ENCODE measurements at places on chromosomes 7 and 10.

DNA sequence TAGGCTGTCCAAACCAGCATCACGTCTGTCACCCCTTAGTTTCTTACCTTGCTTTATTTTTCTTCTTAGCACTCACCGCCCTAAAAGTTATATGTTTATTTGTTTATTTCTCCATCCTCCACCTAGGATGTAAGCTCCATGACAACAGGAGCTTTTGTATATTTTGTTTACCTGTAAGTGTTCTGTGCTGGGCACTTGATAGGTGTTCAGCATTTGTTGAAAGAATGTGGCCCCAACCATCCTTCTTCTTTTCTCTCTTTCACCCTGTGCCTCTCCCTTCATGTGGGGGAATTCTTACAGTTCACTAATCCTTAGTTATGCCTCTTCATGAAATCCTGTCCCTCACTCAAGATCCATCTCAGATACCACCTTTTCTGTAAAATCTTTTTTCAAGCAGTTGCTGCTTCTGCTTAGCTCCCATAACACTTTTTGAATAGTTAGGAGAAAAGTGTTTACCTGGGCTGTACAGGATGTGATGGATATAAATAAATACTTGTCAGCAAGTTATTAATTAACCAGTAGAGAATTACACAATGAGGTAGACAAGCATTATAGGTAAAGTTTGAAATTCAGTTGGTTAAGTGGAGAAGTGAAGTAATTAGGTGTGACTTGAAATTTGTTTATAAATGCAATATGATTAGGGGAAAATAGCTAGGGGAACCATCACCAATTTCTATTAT is 9.7 kb downstream of the AHR start:
- no peak for DNase-seq

GRCh38 chr7:120991581-120991980 is 3.1 kb downstream of the CPED1 start:
- DNase-seq = no peak

DNA sequence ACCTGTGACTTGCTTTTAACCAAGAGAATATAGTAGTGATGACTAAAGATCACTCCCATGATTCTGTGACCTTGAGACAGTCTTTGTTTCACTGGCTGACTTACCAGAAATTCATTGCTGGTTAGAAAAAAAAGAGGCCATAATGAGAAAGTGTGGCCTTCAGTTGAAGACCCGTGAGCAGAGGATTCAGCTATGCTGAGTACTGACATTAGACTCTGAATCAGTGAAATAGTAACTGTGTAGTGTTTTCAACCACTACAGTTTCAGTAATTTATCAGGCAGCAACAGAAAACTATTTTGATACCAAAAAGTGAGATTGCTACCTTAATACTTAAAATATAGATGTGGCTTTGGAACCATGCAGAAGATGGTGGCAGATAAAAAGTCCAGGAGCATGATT is 298.0 kb upstream of the KCND2 start:
- DNase-seq = no peak

DNA sequence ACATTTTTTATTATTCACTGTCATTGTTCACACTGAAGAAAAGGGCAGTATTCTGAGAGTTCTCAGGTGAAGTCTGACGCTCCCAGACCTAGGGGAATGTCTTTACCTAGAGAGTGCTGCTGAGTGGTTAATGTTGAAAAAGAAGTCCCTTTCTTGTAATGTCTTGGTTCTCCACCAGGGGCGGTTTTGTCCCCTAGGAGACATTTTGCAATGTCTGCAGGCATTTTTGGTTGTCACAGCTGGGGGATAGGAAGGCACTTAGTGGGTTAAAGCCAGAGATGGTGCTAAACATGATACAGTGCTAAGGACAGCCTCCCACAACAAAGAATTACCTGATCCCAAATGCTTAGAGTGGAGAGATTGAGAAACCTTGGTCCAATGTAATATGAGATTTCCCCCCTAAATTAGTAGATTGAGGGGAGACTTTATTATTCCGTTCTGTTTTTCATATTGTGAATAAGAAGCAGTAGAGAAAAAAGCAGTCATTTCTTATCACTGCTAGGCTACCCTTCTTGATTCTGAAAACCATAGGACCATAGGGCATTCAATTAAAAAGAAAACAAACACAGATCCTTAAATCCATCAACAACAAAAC is 13.1 kb downstream of the UMAD1 start:
- no peak for DNase-seq

GRCh38 chr7:27165996-27166530 is 726 bp upstream of the HOXA9 start:
- DNase-seq = no peak

GRCh38 chr7:68038621-68039314 is 1042.1 kb downstream of the TYW1 start:
- DNase-seq = no peak

GRCh38 chr7:15057272-15057671 is 154.7 kb upstream of the DGKB start:
- no peak for DNase-seq

- no peak for DNase-seq
Measured at GRCh38 chr7:46486256-46487206, 565.5 kb upstream of the IGFBP3 start.

- DNase-seq = no peak
Measured at GRCh38 chr10:124837687-124838086, 36.1 kb downstream of the ABRAXAS2 start.

DNA sequence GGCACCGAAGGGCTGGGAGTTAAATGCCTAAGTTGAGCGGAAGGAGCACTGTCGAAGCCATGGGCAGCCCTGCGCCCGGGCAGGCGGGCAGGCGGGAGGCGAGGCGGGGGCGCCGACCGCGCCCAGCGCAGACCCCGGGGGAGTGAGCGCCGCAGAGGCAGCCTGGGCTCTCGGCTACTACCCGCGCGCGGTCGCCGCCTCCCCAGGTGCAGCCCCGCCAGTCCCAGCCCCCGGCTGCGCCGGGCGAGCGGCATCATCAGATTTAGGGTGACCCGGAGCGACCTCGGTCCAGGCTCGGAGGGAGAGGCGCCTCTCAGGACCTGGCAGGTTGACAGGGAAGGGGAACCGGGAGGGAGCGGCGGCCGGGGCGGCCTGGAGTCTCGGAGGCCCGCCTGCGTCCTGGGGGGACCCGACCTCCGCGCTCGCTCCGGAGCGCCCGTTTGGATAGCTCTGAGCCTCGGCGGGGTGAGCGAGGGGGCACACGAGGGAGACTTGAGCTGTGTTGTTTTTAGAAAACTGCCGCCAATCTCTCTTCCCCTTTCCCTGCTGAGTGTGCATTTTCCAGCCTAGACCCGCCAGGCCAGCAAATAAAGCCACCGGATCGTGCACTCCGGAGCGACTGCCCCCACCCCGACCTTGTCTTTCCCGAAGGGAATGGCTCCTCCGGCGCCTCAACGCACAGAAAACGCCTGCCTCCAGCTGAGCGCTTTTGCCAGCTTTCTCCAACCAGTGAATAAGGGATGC is 2.3 kb upstream of the NRP1 start:
- DNase-seq = peak; percentile 18

- DNase-seq = peak; percentile 92
Measured at GRCh38 chr7:140316165-140316661, 82.1 kb downstream of the SLC37A3 start.

DNA sequence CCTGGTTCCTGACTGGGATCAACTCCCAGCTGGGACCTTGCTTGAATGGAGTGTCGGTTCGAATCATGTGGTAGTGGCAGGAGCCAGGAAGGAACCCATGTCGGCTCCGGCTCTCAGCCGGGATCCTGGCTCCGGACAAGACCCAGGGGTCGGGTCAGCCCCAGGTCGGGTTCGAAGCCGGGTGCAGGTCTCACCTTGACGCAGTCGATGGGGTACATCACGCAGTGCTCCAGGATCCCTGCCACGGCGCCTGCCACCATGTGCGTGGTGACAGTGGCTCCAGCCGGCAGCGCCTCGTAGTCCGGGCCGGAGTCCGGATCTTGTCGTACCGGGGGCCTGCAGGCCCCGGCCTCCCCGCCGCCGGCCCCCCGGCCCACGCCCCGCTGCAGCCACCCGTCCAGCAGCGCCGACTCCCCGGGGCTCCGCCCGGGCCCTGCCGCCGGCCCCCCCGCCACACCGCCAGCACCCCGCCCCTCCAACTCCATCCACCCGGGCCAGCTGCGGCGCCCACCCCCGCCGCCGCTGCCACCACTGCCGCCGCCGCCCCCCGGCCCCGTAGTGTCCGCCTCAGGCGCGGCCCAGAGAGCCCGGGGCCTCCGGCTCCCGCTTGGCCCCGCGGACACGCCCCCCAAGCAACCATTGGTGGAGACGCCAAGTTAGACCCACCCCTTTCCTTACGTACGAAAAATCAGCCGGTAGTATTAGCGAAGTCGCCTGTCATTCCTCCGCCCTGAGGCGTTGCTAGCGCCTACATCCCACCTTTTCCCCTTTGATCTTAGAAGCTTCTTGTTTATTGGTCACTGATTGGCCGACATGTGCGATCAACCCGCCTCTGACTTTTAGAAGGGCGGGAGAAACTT is at the start of gene SLC25A28:
Gene SLC25A28, minus strand, starts transcription at position 589 of the 860 bp plus-strand sequence. Its CDS starts 104 bp downstream, at position 485.
- peak; percentile 99 for DNase-seq

GRCh38 chr10:108036265-108036664 is 871.8 kb upstream of the SORCS1 start:
- DNase-seq = no peak

DNA sequence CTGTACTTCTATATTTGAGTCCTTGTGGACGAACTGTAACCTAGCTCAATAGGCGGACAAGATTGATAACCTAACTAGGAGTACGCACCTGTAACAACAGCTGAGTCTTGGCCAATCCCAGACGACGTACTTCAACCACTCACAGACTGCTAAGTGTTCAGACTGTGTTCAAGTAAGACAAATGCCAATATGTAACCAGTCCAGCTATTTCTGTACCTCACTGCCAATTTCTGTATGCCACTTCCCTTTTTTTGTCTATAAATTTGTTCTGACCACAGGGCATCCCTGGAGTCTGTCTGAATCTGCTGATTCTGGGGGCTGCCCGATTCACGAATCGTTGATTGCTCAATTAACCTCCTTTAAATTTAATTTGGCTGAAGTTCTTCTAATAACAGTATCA is 32.2 kb downstream of the HACD1 start:
- no peak for DNase-seq

GRCh38 chr7:66007232-66007631 is 25.2 kb upstream of the GUSB start:
- DNase-seq = no peak

GRCh38 chr10:9379183-9379582 is 1324.7 kb downstream of the GATA3 start:
- no peak for DNase-seq

DNA sequence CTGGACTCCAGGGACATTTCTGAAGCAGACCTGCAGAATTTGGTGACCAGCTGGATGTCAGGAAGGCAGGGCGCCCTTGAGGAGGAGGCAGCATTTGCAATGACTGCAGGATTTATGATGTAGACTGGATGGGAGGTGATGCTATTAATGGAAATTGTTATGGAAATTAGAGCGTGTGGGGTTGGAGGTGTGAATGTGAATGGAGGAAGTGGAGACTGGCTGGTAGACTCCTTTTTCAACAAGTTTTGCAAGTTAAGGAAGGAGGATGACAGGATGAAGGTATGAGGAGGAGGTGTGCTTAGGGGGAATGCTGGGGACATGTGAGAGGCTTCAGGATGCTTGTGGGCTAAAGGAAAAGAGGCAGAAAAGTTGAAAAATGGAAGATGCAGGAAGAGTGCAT is 137.0 kb downstream of the TMEM178B start:
- DNase-seq = no peak

- DNase-seq = no peak
Measured at GRCh38 chr10:6037422-6037821, 24.7 kb downstream of the IL2RA start.

DNA sequence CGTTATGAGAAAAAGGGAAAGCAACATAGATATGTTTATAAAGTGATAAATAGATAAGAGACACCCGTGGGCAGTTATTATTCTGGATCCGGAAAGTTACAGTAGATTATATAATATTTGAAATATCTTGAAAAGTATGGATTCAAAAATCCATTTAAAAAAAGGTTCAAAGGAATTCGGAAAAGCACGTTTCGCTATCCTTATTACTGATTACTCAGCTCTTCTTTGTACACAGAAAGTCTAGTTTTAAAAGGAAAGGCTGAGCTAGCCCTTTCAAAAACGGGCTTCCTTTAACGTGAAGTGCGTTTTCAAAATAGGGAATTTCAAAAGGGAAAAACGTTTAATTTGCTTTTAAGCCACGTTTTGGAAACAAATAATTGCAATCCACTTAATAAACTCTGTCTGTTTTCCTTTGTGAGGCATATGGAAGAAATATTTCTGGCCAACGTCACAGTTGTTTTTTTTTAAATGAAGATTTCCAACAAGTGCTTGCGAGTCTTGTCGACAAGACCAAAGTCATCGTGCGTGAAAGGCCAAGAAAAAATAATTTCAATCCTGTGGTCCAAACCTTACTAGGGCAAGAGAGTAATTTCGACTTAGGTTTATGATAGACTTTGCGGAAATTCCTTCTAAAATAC is 2.2 kb upstream of the SKIDA1 start:
- peak; percentile 74 for DNase-seq

- no peak for DNase-seq
Measured at GRCh38 chr10:75466001-75466400, 34.6 kb downstream of the LRMDA start.

DNA sequence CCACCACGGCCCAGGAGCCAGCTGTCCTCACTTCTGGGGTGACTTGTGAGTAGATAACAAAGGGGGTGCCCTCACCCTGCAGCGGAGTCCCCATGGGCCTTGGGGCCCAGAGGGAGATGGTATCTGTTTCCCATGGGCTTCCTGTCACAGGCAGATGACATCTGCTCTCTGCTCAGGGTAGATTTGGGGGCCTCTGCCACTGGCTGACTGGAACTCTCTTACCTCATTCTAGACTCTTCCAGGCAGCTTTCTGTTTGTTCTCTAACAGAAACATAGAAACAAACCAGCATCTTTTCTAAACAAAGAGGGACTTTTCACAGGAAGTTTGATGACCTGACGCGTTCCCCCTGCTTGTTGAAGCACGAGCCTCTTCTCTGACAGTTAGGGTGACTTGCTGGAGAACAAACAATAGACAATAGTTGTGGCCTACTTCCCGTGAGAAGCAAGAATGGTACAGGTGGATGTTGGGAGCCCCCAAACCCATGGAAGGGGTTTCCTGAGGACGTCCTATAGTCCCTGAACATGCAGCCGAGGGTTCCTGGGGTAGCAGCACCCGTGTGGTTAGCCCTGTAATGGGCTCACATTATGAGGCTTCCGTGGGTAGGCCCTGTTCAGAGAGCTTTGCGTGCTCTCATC is 61.6 kb downstream of the GRK5 start:
- DNase-seq = no peak

DNA sequence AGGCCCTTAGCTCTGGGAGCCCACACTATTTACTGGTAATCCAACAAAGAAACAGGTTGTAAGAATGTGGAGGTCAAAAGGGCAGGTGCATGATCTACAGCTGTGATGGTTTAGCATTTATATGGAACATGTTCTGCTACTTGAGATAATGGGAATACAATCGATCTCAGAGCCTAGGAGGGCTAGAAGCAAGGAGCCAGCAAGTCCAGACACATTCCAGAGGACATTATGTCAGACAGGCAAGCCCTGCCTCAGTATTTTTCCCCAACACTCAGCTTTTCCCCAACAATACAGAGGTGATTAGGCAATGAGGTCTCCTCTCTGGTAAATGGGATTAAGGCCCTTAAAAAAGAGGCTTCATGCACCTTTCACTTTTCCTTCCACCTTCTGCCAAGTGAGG is 21.4 kb upstream of the GNAT3 start:
- DNase-seq = no peak

Measured in brain (organoid and tissue), 16 donors.